Heart right ventricle (tissue), 16 donors: ENCODE measurements at places on chromosomes 6 and 20.

GRCh38 chr6:52336919-52337561 lies 24.9 kb upstream of the PAQR8 start:
- no peak for DNase-seq

GRCh38 chr6:25542984-25543910 lies 108.8 kb upstream of the SCGN start:
- no peak for DNase-seq

DNA sequence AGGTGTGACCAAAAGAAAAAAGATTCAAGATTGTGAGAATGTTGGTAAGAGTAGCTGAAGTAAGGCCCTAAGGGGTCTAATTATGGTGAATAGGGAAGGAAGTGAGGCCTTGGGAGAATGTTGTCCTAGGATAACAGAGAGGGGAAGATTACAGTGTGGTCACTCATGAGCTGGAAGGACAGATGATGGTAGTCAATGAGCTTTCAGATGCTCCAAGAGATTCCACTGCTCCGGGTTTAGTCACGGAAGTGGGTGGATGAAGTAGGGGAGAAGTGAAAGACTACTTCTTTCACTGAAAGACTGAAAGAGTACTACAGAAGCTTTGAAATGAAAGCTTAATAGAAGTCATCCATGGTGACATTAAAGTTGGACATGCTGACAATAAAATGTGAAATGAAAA lies 108.5 kb downstream of the MMS22L start:
- no peak for DNase-seq

DNA sequence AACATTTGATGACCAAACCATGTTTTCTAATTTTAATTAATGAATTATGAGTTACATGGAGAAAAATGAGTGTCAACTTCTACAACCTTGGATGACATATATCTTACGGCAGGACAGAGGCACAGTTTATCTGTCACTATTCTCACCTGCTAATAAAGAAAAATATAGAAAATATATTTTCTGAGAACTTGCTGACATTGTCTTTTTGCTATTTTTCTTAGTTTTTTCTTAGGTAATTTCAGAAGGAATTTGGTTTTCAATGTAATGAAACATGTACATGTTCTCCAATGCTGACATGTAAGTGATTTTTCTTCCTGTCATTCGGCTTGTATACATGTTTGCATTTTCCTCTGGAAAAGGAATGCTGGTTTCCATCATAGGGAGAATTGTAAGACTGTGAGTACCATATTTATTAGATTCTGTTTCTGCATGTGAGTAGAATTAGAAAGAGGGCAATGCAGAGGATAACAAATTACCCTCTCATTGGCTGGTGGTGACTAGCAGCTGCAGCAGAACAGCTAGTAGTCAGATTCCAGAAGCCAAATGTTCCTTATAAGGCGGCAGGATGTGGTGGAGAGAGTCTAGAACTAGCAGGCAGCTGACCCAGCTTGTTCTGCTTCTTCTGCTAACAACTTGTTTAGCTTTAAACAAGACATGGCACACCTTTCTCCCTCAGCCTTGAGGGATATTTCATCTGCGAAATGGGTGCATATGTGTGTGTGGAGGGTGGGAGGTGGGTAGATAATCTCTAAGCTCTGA lies 132.8 kb upstream of the SPACA1 start:
- no peak for DNase-seq
